ENCODE measurements at places on chromosomes 7 and 10.
A peak's percentile ranks its signal among the peaks of the same experiment; 100 is the strongest.

DNA sequence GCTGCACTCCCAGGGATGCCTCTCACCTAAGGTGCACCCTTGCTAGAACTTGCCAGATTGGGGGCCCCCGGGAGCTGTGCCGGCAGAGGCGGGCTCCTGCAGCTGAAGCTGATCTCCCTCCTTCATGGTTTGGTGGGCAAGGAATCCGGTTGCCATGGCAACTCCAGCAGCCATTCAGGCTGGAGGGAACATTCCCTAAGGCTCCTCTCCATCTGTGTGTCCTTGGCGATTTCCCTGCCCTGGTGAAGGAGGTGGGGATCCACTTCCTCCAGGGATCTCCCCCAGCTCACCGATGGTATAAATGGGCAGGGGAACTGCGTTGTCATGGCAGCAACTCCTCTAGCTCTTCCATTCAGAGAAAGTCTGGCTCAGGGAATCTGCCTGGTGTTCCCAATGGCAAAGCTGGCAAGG, 49.6 kb upstream of the GPR158 start:
- DNase-seq: no peak

DNA sequence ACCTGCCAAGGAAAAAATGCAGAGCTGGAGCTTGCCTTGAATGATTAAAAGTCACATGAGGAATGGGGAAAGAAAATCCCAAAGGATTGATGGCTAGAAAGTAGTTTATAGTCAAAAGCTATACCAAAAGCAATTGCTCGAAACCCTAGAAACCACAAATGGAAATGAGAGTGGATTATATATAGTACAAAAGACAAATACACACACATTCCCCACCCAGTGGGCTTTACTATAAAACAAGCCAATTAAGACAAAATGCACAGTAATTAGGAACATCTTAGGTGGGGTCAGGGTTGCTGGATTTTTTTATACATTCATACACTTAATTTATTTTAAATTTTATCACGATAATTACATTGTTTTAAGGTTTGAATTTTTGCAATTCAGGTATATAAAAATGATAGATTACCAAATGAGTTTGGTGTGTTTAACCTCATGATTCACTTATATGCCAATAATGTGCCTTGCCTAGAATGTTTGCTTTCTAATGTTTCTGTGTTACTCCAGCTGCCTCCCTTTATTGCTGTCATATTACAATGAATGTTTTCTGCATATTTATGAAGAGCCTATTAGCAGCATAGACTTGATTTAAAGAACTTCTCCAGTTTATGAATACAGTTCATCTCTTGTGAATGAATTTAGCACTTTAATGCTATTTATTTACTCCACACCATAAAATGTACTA, 421.3 kb downstream of the EXOC4 start:
- DNase-seq: no peak

DNA sequence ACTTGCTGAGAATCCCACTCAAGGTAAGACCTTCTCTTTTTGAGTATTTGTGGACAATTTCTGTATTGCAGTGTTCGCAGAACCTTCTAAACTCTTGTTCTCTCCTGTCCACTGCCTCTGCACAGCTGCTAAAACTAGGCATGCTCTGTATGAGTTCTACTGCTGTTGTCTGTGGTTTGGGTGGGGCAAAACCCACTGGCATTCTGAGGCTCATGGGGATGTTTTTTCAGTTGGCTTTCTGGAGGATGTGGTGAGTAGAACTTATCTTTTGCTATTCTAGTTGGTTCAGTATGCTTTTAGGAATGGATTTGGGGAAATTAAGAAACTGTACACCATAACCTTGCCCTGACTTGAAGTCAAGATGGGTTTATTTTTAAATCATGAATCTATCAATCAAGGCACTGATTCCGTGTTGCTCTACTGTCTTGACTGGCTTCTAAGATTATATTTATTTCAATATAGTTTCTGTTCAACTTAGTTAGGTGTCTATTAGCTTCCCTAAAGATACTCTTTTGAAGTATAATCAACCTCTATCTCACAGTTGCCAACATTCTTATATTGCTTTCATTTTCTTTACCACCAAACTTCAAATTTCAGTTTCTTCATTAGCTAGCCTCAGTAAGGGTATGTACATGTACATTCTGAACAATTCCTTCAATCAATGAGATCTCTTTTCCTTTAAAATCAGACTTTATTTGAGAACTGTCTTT, 25.0 kb upstream of the C1GALT1 start:
- no peak for DNase-seq

- no peak for DNase-seq
Measured at GRCh38 chr7:108008240-108008639, 5.3 kb upstream of the LAMB1 start.

GRCh38 chr10:102648889-102649796, 4.9 kb downstream of the TRIM8 start:
- DNase-seq: no peak

GRCh38 chr7:48168159-48168558, 3.1 kb upstream of the ABCA13 start:
- DNase-seq: no peak

DNA sequence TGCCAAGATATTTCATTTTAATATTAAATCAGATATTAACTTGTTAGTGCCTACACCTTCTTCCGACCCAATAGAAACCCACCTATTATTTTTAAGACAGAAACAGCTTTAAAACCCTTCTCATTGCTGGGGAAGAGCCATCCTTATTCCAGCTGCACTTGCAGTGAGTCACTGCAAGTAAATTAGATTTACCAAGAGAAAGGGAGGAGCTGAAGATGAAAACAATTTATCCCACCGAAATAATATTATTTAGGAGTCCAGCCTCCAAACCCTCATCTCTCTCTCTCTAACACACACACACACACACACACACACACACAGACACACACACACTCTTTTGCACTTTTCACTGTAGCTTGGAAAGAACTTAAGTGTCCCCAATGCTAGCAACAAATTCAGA, 26.9 kb downstream of the TWIST1 start:
- no peak for DNase-seq

DNA sequence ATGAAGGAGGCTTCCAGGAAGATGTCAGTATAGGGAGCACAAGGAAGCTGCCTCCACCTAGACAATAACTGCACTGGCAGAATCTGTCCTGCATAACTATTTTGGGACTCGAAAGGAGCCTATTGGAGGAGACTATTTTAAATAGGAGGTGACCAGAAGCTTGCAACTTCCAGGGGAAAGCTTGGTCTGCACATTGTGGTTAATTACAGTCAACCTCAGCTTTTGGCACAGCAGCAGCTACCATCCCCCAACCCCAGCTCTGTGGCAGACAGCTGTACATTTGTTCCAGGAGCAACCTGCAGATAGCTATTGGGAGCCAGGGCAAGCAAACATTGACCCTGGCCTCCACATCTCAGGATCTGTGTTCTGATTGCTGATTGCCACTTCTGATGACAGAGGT, 46.3 kb upstream of the NANOS1 start:
- no peak for DNase-seq

- no peak for DNase-seq
Measured at GRCh38 chr10:6783471-6783870, 203.4 kb upstream of the PRKCQ start.

- DNase-seq: no peak
Measured at GRCh38 chr10:122854648-122855047, 9.0 kb upstream of the CUZD1 start.

- DNase-seq: peak; percentile 95
Measured at GRCh38 chr7:56106108-56107073, at the start of gene CHCHD2. Gene CHCHD2 (minus strand): TSS chr7:56106476. CDS start chr7:56106413, 63 bp downstream.

GRCh38 chr10:23968301-23968700, 240.6 kb upstream of the KIAA1217 start:
- no peak for DNase-seq

DNA sequence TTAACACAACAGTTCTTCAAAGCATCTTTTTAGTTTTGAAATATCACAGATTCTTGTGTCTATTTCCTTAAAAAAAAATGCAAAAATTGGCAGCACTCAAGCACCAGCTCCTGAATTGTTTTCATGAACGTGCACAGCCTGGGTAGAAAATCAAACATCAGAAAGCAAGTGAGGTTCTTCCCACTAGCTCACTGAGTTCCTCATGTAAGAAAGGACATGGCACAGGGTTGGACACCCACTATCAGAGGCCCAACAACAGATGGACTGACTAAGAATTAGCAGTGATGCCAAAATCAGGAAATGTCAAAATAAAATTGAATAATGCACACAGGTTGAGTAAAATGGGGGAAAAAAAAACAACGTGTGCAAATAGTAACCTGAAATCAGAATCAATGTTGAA, 146.8 kb downstream of the PCLO start:
- DNase-seq: no peak

- no peak for DNase-seq
Measured at GRCh38 chr10:4807761-4808507, 18.1 kb upstream of the AKR1E2 start.

DNA sequence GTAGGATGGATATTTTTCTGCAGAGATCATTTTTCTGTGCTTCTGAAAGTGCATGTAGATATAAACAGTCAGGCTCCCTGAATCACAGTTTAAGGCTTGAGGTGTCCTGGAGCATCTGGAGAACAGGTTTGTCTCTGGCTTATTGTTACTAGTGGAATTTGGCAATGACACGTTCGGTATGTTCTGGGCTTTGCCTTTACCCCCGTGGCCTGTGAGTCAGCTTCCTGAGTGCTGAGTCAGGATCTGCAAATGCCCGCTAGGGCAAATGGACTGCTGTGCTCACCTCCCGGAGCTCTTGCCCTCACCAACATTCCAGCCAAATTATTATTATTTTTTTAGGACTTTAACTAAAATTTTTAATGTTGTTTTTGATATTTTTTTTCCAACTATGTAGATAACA, 192.5 kb upstream of the PRSS1 start:
- peak; percentile 67 for DNase-seq

GRCh38 chr7:92648067-92648466, 57.9 kb upstream of the FAM133B start:
- DNase-seq: no peak

GRCh38 chr10:101525848-101526247, 62.2 kb downstream of the POLL start:
- no peak for DNase-seq

DNA sequence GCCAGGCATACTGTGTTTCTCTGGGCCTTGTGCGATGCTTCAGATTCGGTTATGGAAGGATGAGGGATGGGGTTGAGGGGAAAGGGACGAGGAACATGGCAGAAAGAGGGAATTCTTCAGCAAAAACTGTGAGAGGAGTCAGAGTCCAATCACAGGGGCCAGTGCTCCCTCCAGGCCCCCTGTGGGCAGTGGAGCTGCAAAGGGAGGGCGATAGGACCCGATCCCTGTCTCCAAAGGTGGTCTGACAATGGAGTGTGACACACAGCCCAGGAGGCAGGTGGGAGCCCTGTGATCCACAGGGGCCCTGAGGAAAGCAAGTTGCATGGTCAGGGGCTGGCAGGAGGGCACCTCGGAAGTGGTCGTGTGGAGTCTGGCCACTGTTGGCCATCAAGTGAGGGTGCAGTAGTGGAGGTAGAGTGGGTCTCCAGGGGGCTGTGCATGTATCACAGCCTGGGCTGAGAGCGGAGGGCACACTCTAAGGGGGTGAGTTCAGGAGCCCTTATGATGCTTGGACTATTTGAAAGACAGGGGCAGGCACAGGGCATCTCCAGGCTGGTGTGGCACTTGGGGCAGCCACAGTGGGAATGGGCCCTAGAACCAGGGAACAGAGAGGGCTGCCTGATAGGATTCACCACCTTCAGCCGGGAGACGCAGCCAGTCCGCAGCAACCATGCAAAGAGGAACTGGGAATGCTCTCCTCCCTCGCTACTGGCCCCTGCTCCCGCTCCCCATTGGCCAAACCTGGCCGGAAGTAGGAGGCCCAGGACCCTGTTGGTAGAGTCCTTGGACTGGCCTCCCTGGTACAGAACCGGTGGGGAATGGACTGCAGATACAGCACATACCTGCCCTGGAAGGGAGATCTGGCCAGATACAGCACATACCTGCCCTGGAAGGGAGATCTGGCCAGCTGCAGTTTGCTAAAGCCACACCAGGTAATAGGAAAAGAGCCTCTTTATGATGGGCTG, 115.9 kb downstream of the ADCY1 start:
- DNase-seq: no peak

GRCh38 chr10:119350502-119351097, 143.2 kb downstream of the GRK5 start:
- no peak for DNase-seq

GRCh38 chr7:20132585-20132984, 84.6 kb downstream of the MACC1 start:
- no peak for DNase-seq

GRCh38 chr7:24982917-24983316, 2.9 kb upstream of the OSBPL3 start:
- no peak for DNase-seq

DNA sequence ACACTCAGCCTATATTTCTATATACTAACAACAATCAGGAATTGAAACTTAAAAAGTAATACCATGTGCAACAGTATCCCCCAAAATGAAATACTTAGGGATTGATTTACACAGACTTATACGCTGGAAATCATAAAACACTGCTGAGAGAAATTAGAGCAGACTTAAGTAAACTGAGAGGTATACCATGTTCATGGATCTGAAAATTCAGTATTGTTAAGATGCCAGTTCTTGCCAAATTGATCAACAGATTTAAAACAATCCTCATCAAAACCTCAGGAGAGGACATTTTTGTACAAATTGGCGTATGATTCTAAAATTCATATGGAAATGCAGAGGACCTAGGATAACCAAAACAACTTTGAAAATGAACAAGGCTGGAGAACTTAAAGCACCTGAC, 37.3 kb downstream of the DCLRE1C start:
- no peak for DNase-seq

GRCh38 chr10:118286051-118286838, 55.9 kb downstream of the FAM204A start:
- DNase-seq: no peak

GRCh38 chr7:25124465-25125136, 459 bp downstream of the CYCS start:
- no peak for DNase-seq

DNA sequence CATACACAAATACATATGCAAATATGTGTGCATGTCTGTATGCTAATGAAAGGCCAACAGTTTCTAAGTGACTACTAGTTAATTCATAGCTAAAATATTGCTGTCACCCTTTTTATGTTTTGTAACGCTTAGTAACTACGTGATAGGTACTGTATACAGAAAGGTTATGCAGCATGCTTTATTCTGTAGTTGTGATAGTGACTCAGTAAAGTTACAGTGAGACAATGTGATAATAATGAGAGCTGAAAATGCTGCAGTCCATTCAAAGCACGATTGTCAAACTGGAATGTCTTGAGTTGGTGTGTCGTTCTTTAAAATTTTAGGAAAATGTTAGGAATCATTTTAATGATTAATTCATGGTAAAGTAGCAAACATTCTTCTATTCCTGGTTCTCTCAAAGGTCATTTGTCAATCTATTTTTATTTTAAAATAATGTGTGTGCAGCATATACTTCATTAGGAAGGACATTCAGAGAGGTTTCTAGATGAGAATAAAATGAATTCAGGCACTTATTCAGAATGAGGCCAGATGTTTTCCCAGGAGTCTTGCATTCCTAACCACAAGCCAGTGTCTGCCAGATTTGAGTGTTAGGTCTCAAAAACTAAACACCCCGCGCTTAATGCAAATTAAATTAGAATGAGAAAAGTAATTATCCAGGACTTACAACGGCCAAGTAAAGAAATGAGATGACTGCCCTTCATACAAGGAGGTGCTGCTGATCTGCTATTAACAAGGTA, 408.8 kb upstream of the FZD8 start:
- DNase-seq: no peak

- DNase-seq: no peak
Measured at GRCh38 chr10:24882047-24882698, 70.2 kb downstream of the PRTFDC1 start.

GRCh38 chr10:87715552-87716347, 56.1 kb downstream of the PAPSS2 start:
- no peak for DNase-seq

GRCh38 chr7:20798081-20798693, 11.5 kb upstream of the SP8 start:
- DNase-seq: no peak

- no peak for DNase-seq
Measured at GRCh38 chr7:141665208-141666035, 36.5 kb downstream of the DENND11 start.

Data from brain pericyte (primary cell).